HepG2 (cell line): ENCODE measurements at places on chromosomes 5 and 9. TPM values are rescaled to one million over a fixed set of nuclear protein-coding genes. Genes with fewer than 3 reads are reported as not detected.

The CFAP90 gene
- total RNA-seq: 0.11 and 0.20 TPM in 2 replicates

The ATG12 gene
- total RNA-seq: 45.1 and 46.4 TPM in 2 replicates

The CCNH gene
- total RNA-seq: 94.3 and 100.0 TPM in 2 replicates

The ITK gene
- not detected in 2 replicates for total RNA-seq

DNA sequence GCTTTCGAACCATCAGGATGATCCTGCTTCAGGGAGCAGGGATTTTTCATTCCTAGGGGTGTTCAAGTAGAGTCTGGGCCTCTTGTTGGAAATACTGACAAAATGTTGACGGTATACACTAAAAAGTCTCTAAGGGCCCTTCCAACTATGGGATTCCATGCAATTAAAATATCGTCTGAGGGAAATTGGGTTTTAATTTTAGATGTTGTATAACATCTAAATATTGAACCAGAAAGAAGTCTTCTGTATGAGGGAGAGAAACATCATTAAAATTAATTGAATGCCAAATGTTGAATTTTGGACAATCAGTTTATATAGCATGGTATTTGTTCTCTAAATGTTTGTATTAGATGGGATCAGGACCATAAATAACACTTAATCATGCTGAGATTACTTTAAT lies 25.7 kb upstream of the DAB2 start:
- DNase-seq: no peak

GRCh38 chr5:179840766-179841165 lies 17.9 kb downstream of the MRNIP start:
- no peak for DNase-seq

GRCh38 chr9:22548625-22549024 lies 102.0 kb downstream of the DMRTA1 start:
- no peak for DNase-seq

DNA sequence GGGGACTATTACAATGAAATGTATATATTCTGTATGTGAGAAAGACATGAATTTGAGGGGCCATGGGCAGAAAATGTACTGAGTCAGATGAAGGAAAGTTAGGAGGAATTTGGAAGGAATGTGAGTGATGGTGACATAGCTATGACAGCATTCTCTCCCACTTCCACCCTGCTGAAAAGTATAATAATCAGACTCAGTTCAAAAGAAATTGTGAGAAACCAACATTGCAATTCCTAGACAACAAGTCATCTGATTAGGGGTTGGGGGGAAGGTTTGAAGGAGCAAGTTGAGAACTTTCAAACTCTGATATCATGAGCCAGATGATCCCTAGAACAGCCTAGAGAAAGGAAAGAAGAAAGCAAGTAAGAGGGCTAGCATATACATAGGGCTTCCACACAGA lies 370.6 kb downstream of the DMRTA1 start:
- DNase-seq: no peak

DNA sequence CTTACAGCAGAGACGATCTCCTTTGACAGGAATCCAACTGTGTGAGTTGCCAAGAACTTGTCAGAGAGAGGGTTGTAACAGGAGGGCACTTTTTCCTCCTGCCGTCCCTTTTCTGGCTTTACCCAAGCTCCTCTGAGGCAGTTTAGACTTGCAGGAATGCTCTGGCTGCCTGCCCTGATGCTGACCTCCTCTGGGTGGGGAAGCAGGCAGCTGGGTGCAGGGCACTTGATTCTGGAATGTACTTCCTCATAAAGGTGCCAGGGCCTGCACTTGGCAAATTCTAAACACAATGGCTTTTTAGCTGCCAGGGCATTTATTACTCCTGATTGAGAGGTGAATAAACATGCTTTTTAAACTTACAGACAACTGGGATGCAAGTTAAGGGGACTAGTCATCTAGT lies 190.4 kb downstream of the EPB41L4A start:
- no peak for DNase-seq

- no peak for DNase-seq
These were observed 167.7 kb downstream of the ACTL7B start for GRCh38 chr9:108688051-108688450.

- DNase-seq: no peak
These were observed 321.9 kb downstream of the RAB3C start for GRCh38 chr5:58904737-58905136.

DNA sequence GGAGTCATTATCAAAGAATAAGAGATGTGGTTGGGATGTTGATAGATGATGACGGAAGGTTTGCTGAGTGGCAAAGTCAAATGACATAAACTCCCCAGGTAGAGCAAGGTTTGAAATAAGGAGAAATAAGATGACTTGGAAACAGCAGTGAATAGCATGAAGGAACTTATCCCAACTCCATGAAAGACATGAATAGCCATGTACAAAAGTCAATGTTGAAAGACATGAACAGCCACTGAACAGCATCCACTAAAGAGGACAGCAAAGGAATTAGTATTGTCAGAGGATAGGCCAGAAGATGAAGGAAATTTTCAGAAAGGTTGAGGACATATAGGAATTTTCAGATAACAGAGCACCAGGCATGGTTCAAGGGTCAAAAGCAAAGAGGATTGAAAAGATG lies 286.0 kb upstream of the FBXL7 start:
- DNase-seq: no peak

DNA sequence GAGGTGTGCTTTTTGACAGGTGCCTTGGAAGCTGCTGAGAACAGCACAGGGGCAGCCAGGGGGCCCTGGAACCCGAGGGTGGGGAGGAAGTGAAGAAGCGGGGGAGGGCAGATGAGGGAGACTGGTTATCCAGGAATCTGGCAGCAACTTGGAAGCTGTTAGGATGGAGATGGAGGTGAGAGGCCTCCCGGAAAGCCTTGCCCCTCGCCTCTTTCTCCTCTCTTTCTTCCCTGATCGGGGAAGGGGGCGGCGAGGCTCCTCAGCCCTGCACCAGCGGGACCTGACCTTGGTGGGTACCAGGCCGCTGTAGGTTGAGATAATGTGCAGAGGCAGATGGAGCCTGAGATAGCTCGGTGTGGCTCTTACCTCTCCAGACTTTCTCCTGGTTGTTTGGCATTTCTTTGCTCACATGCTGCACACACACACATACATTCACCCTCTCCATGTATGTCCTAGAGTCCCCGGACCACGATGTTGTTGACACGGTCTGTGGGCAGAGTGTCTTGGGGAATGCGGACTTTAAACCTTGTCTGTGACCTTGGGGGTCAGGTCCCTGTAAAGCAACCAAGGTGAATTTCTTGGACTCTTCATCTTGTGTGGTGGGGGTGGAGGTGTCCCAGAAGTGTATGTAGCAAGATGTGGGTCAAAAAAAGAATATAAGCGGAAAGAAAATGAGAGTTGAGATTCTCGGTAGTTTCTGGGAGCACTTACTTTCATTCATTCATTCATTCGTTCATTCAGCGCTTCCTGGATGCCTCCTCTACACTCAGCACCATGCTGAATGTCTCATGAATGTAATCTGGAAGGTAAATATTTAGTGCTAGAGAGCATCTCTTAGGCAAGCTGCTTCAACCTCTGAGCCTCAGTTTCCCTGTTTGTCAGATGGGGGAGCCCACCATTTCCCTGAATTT lies 1.6 kb downstream of the WWC1 start:
- no peak for DNase-seq
